ENCODE measurements at places on chromosomes 4 and X. TPM values are rescaled to one million over a fixed set of nuclear protein-coding genes. Genes with fewer than 3 reads are reported as not detected.

GAGE12G gene
- total RNA-seq = not detected

- no peak for DNase-seq
- H3K27ac ChIP-seq = no peak overlapping the region
- no peak overlapping the region for H3K4me3 ChIP-seq
- no peaks in the 10 kb centered on the region for H3K36me3 ChIP-seq
- H3K27me3 ChIP-seq = no peaks in the 10 kb centered on the region
Measured at GRCh38 chrX:133285341-133285740, 67.2 kb upstream of the TFDP3 start.

GRCh38 chrX:41313419-41313818, 20.5 kb upstream of the DDX3X start:
- H3K4me3 ChIP-seq = no peak overlapping the region
- no peaks in the 10 kb centered on the region for H3K27me3 ChIP-seq
- no peak overlapping the region for H3K27ac ChIP-seq

F8A3 gene
- 13.2 TPM for total RNA-seq

TCEAL7 gene
- total RNA-seq = not detected

GRCh38 chrX:11100281-11101035, 10.7 kb upstream of the HCCS start:
- H3K4me1 ChIP-seq = no peaks in the 10 kb centered on the region
- H3K36me3 ChIP-seq = no peaks in the 10 kb centered on the region
- no peak overlapping the region for H3K4me3 ChIP-seq
- H3K27ac ChIP-seq = no peak overlapping the region
- no peaks in the 10 kb centered on the region for H3K27me3 ChIP-seq

ZNF674 gene
- 2.7 TPM for total RNA-seq

- no peaks in the 10 kb centered on the region for H3K27me3 ChIP-seq
- no peaks in the 10 kb centered on the region for H3K4me1 ChIP-seq
- no peak overlapping the region for H3K27ac ChIP-seq
- no peak overlapping the region for H3K4me3 ChIP-seq
Measured at GRCh38 chrX:118459494-118459893, 36.1 kb upstream of the DOCK11 start.

DNA sequence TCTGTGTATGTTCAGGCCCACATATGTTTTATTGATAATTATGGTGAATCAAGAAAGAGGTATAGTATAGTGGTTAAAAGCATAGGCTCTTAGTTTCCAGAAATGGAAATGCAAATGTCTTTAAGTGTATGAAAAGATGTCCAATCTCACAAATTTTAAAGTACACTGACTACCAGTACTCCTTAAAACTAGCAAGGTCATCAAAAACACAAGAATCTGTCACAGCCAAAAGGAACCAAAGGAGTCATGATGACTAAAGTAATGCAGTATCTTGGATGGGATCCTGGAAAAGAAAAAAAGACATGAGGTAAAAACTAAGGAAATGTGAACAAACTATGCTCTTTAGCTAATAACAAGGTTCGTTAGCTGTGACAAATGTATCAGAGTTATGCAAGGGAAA, 661 bp upstream of the RBM41 start:
- H3K36me3 ChIP-seq = peaks cover 16% of the 10 kb centered on the region
- DNase-seq = no peak
- H3K4me1 ChIP-seq = peaks cover 7% of the 10 kb centered on the region

All from CD8-positive, alpha-beta memory T cell (primary cell).